ENCODE measurements at places on chromosomes 12 and 14.

- no peak for DNase-seq
Observed at GRCh38 chr12:45244561-45245343, 28.9 kb downstream of the ANO6 start.

DNA sequence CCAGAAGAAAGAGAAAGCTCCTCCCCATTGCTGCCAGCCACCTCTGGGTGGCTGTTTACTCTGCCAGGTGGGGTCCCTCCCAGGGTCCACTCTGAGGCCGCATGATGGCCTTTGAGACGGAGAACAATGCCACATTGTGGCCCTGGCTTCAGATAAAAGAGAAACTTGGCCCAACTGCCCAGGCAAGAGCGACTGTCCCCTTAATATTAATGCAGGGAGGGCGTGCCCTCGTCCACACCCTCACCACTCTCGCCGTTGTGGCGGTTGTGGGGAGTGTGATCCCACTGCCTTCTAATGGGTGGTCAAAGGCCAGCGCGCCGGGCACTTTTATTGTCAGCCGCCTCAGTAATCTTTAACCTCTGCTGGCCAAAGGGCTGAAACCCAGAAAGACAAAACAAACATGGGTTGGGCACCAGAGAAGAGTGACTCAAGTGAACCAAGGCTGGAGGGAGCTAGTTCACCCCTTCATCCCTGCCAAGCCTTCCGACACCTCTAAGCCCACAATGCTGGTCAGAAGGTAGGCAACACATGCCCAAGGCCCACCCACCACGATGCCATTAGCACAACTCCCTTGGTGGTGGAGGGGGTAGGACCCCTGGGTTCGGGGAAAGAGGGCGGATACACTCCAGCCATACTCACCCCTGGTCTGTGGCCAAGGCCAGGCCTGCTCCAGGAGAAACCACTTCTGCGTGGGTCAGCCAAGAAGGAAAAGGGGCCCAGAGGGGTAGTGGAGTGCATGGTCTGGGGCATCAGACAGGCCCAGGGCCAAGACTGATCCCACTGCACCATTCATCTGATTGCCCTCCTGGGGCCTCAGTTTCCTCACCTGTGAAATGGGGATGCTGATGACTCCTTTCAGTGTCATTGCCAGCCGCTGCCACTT is 44.5 kb upstream of the BCL11B start:
- DNase-seq: no peak

GRCh38 chr14:78904094-78904493 is 733.9 kb downstream of the NRXN3 start:
- no peak for DNase-seq

- DNase-seq: no peak
Observed at GRCh38 chr14:29454026-29454693, 473.5 kb downstream of the PRKD1 start.

GRCh38 chr14:75660238-75660629 is 442 bp downstream of the ERG28 start:
- no peak for DNase-seq

GRCh38 chr14:79098324-79098723 is 928.2 kb downstream of the NRXN3 start:
- DNase-seq: no peak

GRCh38 chr14:55038708-55039107 is 11.7 kb downstream of the SOCS4 start:
- no peak for DNase-seq

- DNase-seq: no peak
Observed at GRCh38 chr12:42019746-42020145, 124.9 kb downstream of the GXYLT1 start.

GRCh38 chr14:104158827-104159798 is 20.7 kb downstream of the KIF26A start:
- DNase-seq: peak; percentile 43

- DNase-seq: peak; percentile 78
Observed at GRCh38 chr12:13211859-13212664, 15.5 kb downstream of the EMP1 start.

GRCh38 chr12:51921017-51921725 is 13.9 kb downstream of the ACVRL1 start:
- DNase-seq: no peak

- no peak for DNase-seq
Observed at GRCh38 chr12:31966558-31967205, 7.5 kb downstream of the RESF1 start.

DNA sequence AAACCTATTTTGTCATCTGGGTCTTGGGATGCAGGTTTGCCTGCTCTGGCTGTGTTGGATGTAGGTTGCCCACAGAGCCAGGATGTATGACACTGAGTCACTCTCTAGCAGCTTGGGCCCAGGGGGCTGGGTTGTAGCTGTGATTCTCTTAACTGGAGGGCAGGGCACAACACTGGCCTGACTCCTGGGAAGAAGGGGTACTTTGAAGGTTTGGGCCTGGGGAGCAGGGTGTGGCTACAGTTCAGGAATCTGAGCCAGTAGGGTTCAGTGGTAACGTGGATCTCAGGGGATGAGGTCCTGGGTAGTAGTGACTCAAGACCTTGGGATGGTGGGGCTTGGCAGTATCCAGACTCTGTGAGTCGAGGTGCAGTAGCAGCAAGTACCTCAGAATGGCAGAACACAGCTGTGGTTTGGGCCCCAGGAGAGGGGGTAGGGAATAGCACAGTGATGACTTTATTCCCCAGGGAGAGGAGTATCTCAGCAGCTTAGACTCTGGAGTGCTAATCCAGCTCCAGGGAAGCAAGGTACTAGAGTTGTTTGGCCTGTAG is 25.7 kb downstream of the TBC1D15 start:
- DNase-seq: no peak

GRCh38 chr12:75549989-75550388 is 38.6 kb upstream of the KRR1 start:
- no peak for DNase-seq

- no peak for DNase-seq
Observed at GRCh38 chr14:105257464-105257863, 9.1 kb downstream of the BTBD6 start.

DNA sequence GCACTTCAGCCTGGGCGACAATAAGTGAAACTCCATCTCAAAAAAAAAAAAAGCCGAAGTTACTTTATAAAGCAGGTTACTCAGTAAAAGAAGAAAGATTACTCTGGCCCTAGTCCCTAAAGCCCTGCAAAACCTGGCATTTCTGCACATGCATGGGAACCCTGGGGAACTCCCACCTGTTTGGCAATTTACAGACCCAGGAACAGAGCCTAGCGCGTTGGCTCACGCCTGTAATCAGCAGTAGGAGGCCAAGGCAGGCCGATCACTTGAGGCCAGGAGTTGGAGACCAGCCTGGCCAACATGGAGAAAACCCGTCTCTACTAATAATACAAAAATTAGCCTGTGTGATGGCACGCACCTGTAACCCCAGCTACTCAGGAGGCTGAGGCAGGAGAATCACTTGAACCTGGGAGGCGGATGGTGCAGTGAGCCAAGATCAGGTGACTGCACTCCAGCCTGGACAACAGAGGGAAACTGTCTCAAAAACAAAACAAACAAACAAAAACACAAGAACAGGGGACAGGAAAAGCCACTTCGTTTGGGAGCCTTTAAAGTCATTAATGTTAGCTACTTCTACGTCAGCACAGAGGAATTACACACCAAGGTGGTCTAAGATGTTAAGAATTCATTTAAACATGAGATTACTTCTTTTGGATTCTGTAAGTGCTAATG is 34.1 kb upstream of the SPTSSA start:
- DNase-seq: no peak

- DNase-seq: no peak
Observed at GRCh38 chr14:38623661-38624060, 367.8 kb upstream of the CLEC14A start.

DNA sequence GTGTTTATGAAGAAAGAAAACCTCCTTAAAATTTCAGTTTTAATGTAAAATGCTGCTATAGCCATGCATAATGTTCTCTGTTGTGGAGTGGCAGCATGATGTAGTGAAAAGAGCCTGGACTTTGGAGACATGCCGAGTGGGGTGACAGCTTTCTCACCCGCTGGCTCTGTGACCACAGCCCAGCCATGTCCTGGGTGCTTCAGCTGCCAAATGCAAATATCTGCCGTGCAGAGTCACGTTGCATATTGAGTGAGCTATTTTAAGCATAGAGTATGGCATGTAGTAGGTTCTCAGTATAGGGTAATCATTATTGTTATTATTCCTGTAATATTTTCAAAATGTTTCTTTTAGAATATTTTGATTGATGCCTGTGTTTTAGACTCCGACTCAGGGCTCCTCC is 15.5 kb upstream of the TCTN2 start:
- no peak for DNase-seq

DNA sequence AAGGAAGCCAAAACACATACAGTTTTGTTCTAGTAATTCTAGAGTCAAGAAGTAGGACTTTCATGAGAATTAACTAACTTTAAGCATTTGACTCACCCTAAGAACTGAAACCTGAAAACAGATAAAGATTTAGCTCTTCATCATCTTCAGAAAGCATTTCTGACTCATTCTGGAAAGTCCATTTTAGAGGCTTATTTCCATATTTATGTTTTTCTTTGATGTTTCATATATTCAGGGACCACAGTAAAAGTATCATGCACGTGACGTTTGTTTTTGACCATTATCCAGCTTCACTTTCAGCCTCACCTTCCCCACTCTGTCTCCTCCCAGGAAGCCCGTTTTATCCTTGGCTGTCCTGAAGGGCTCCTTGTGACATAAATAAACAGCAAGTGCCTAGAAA is 79.2 kb downstream of the MDGA2 start:
- DNase-seq: no peak

DNA sequence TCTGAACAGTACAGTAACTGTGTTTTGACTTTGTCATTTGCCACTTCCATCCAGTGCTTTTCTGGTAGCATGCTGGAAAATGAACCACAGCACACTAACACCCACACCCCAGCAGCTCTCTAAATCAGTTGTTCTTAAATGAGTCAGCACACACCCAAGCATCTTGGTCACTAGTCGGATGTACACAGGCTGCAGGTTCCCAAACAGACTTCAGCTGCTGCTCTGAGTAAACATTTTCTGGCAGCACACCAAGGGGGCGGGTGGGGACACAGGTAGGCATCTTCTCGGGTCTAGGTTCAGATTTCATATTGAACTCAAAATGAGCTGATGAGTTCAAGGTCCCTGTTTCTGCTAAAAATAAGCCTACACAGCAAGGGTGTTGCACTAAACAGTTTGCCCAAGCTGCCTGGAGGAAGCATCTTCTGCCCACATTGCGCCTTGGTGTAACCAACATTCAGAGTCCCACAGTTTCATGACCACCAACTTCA is 39.8 kb downstream of the IFNG start:
- peak; percentile 4 for DNase-seq

- DNase-seq: no peak
Observed at GRCh38 chr12:12210983-12211382, 55.9 kb downstream of the LRP6 start.

DNA sequence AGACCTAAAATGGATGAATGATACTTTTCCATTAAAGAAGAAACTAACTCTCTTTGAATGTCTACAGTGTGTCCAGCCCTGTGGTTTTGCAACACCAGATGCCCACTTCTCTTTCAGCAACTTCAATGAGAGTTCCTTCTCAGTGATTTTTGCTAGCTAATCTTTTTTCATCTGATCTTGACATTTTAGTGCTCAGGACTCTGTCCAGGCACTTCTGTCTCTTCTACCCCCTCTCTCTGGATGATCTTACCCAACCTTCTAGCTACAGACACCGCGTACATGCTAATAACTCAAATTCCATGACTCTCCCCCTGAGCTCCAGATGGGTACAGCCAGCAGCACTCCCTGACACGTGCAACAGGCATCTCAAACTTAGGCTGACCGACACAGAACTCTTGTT is 161.1 kb upstream of the FOXN3 start:
- no peak for DNase-seq

DNA sequence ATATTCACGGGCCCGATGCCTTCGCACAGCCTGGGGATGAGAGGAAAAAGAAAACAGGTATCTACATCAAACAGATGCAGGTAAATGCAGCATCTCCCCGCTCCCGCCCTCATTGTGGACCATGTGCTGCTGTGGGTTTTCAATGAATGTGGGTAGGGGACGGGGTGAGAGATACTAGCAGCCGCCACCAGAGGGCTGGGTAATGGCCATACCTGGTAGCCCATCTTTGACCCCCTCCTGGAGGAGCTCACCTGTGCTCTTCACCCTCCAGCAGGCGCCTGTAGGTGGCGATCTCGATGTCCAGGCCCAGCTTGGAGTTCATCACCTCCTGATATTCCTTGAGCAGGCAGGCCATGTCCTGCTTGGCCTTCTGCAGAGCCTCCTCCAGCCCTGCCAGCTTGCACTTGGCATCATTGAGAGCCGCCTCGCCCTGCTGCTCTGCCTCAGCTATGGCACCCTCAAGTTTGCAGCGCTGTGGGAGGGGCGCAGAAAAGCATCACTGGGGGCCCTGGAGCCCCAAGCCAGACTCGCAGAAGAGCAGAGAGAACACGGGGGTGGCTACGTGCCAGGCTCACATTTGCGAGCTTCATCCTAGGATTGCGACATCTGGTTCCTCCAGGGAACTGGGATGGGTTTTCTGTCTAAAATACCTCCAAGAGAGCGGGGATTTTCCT is 10.2 kb downstream of the KRT82 start:
- no peak for DNase-seq

DNA sequence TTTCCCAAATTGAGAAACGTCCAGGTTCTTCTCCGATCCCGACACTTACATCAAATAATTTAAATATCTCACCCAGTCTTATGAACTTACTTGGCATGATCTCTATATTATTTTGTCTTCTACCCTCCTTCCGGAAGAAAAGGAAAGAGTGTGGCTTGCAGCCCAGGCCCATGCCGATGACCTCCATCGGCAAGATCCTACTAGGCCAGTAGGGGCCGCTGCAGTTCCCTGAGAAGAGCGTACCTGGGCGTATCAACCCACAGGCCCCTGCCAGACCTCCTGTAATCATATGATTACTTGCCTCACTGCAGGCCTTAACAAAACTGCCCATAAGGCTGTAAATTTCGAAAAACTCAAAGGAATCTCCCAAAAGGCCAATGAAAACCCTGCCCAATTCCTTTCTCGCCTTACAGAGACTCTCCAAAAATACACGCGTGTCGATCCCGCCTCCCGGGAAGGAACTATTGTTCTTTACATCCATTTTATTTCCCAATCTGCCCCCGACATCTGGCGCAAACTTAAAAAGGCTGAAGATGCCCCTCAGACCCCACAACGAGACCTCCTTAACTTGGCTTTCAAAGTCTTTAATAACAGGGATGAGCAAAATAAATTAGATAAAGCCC is 69.6 kb downstream of the MOK start:
- DNase-seq: peak; percentile 59

- no peak for DNase-seq
Observed at GRCh38 chr14:33904609-33905008, 46.3 kb downstream of the EGLN3 start.

Measured in dorsolateral prefrontal cortex (tissue), 122 donors.